Stimulated activated CD4-positive, alpha-beta T cell treated with anti-CD3 and anti-CD28 coated beads, TNF-alpha, amount 100 ng/mL, for 4 hours (primary cell): ENCODE measurements at places on chromosomes 4 and X.

DNA sequence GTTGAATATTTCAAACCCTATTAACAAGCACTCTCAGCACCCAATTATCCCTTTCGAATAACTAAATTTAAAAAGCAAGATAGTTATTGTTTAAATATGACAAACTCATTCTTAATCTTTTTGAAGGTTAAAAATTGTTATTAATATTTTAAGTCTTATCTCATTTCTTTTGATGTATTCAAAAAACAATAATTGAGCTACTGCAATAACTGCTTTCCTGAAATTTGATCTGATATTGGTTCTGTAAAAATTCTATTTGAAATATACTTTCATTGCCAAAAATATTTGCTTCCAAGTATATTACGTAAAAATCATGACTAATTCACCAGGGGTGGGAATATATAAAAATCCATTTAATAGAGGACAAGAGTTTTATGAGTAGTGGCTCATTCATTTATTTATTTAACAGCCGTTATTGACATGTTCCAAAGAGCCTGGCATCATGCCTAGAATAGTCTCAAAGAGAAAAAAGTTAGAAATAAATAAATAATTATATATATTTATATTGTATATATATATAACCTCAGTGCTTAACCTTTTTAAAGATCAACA lies 34.4 kb downstream of the GLRA3 start:
- no peak for DNase-seq

DNA sequence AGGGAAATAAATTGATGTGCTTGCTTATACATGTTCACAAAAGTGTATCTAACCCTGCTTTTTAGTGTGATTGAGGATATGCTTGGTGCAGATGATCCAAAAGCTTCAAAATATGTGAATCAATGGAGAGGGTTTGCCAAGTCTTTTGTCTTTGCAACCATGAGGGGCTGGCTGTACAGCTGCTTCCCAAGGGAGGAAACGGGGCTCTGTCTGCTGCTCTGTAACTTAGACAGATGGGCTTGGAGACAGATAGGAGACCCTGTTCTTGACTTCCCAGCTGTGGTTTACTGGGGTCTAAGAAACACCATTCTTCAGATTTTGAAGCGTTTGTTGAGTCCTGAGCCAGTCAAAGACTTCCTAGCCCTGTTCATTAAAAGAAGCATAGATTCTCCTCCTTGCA lies 152.3 kb downstream of the DCLK2 start:
- DNase-seq = no peak

- no peak for DNase-seq
Observed at GRCh38 chrX:136867096-136867491, 13.4 kb downstream of the RBMX start.

- DNase-seq = no peak
Observed at GRCh38 chr4:110108422-110108821, 90.0 kb downstream of the ELOVL6 start.

DNA sequence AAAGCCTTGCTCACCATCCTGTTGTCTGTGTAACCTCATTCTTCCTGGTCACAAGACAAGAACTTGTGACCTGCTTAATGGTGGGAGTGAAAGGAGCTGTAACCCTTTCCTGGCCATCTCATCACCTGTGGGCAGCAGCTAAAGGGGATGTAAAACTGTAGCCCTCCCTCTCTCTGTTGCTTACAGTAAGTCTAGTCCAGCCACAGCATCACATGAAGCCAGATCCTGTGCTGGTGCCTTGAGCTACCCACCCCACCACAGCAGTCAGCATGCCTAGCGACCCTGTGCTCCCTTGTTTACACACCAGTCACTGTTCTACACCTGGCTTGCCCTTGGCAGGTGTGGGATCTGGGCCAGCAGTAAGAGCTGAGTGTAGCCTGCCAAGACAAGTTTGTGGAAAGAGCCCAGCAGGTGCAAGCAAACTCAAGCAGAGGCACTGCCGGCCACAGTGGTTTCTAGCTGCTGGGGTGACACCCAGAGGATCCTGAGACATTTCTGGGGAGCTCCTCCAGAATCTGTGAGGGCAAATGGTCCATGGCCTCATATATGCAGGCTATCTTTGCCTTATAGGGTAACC lies 41.0 kb downstream of the UGT2B28 start:
- no peak for DNase-seq

- DNase-seq = no peak
Observed at GRCh38 chr4:14403132-14403531, 599.1 kb upstream of the CPEB2 start.

- no peak for DNase-seq
Observed at GRCh38 chr4:121519236-121519838, 138.5 kb upstream of the QRFPR start.

DNA sequence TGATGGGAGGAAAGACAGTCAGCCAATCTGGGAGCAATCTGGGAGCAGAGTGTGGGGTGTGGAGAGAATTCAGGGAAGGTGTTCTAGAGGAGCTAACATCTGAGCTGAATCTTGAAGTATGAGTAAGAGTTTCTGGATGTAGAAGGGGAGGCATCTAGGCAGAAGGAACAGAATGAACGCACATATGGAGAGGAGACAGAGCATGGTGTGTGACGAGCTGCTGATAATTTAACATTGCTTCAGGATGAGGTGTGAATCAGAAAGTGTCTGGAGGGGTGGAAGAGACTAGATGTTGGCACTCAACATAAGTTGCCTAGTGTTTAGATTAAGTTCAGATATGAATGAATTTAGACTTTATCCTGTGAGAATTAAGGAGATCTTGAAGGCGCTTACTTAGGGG lies 58.9 kb downstream of the CPE start:
- DNase-seq = no peak

GRCh38 chrX:485368-485767 lies 98.7 kb upstream of the PPP2R3B start:
- DNase-seq = no peak

- DNase-seq = no peak
Observed at GRCh38 chr4:6939761-6940743, 30.4 kb downstream of the TBC1D14 start.

GRCh38 chr4:128130621-128131020 lies 69.5 kb downstream of the LARP1B start:
- no peak for DNase-seq

GRCh38 chr4:147578051-147578476 lies 39.1 kb upstream of the TMEM184C start:
- DNase-seq = no peak

DNA sequence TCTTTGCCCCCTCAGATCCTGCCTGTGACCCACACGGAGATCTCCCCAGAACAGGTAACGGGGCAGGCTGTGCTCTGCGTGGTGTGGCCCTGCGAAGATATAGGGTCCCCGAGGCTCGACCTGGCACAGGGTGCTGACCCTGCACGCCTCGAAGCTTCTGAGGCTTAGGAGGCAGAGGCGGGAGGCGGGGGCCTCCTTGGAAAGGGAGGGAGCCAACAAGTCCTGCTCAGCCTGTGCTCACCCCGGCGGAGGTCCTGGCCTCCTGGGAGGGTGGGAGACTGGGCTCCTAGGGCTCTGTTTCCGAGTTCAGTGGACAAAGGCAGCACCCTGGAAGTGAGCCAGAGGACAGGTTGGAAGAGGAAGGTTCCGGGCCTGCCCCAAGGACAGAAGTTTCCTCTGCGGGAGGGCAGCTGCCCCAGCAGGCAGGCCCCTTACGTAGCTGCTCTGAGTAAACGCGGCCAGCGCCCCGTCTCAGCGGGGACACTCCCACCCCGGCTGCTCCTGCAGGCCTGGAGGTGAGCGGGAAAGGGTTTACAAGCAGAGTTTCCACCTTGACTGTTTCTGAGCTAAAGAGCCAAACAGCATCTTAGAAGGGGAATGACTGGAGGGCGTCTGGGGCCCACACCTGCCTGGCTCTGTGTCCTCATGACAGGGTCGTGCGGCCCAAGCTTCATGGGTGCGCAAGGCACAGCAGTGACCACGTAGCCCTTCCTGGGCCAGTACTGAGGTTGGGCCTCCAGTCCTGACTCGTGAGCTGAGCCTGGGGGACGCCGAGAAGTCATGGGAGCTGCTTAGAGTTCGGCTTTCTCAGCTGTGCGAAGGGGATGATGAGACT lies 16.1 kb downstream of the TMEM175 start:
- no peak for DNase-seq

DNA sequence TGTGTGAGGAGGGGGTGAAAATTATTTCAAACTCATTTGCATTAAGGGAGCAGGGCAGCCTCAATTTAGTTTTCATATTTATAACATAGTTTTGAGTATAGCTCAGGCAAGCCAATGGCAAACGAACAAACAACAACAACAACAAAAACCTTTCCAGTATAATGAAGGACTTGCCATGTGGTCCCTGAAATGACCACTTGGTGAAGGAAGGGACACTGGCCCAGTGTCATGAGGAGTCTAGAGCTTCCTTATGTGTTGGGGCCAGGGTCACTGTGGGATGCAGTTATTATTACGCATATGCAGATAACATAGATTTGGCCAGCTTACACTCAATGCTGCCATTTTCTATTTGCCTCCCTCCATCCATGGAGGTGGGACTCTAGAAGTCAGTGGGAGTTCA lies 23.3 kb downstream of the NKX3-2 start:
- DNase-seq = no peak

DNA sequence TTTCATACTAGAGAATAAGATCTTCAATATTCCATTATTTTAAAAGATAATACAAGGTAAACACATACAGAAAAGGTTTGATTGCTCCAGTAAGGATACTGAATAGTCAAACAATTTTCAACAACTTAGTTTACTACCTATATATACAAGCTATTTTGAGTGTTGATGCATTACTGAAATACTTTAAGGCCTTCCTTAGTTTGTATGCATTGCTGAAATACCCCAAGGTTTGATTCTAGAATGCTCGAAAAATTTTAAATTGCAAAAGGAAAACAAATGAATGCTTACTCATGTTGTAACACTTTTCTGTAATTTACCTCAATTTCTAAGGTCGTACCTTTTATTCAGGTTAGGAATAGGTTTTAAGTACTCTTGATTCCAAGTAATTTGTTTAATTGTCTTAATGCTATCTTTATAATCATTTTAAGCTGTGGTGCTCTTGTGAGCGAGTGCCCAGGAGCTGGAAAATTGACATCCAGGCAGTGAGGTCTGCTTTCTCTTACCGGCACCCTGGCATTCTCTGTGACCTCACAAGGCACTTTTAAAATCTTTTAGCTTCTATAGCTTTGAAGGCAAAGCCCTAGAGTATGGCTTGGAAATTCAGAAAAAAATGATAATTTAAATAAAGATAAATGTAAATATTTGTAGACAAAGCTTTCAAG lies 114.0 kb downstream of the BMPR1B start:
- DNase-seq = no peak

GRCh38 chr4:53512608-53513007 lies 78.7 kb downstream of the LNX1 start:
- no peak for DNase-seq

DNA sequence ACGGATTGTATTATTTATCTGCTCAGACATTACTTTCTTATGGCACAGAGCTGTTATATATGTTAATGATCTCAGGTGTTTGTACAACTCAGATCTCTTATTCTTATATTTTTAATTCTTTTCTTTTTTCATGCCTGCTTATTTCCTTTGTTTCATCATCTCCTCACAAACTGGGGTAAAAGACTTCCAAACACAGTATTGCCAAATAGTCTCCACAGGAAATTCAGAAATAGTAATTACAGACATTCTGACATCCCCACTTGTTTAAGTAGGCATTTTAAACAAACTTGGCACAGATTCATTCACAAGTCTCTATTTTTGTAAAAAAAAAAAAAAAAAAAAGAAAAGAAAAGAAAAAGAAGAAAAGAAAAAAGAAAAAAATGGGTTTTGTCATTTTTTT lies 129.7 kb upstream of the USP38 start:
- DNase-seq = no peak

DNA sequence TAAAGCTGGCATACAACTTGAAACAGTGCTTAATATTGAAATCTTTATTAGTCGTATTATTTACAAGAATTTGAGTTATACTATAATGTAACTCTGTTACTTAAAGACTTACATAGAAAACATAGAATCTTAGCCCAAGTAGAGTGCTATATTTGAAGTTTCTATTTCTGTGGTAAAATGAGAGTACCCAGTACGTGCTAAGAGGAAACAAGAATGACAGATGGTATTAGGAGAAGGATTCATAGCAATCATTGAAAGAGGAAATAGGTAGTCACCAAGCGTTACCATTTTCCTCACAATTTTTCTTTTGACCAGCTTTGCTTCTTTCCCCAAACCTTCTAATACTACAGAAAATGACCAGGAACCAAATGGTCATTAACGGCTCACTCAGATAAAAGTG lies 412.1 kb upstream of the GRIA3 start:
- no peak for DNase-seq

DNA sequence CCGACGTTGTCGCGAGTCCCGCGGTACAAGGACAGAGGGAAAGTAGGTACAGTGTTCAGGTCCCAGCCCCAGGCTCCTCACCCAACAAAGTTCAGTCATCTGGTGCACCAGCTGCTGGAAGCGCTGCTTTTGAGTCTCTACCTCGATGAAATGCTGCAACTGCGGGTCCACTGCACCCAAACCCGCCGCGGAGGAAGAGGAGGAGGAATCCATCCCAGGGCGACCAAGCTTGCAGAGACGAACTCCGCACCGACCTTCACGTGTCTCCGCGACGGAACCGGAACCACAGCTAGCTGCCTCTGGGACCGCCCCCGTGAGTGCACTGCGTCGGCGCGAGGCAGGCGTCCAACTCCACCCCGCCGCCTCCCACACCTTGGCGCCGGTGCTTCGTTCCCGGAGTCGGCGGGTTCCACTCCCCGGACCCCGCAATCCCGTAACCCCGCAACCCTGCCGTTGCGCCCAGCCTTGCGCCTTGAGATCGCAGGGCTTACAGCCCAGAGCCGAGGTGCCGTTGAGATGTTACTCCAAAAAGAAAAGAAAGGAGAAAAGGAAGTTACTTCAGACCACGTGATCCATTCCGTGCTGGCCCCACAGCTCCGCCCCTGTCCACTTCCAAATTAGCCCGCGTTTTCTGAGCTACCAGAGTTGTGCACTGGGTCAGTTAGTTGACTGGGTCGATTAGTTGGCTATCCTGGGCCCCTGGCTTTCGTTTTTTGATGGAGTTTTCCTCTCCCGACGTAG lies at the start of gene TIMM8A:
TSS of gene TIMM8A (minus strand) at position 291 of the 741 bp plus-strand sequence. CDS start at position 213, 78 bp downstream.
- peak; percentile 58 for DNase-seq

DNA sequence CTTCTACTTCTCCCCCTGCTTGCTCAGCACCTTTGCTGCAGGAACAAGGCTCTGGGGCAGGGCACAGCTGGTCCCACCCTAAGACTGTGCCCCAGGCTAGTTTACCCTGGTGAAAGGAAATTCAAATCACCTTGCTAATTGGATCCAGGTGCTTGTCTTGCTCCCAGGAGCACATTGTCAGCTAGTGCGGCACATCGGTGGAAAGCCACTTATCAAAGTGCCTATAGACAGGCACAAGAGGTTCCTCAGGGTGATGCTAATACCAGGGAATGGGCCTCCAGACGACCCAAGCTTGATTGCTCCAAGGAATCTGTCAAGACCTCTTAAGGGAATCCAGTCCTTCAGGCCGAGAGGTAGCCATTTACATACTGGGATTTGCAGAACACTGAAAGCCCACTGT lies 64.5 kb upstream of the PRPS1 start:
- no peak for DNase-seq

GRCh38 chrX:45980726-45981125 lies 564.5 kb downstream of the ZNF674 start:
- DNase-seq = no peak

- no peak for DNase-seq
Observed at GRCh38 chrX:41596596-41596995, 92.2 kb upstream of the GPR34 start.
